ENCODE measurements at places on chromosomes 5 and 9.
A peak's percentile ranks its signal among the peaks of the same experiment; 100 is the strongest.

- DNase-seq = no peak
These were observed 284.6 kb upstream of the EFNA5 start for GRCh38 chr5:107955321-107955720.

DNA sequence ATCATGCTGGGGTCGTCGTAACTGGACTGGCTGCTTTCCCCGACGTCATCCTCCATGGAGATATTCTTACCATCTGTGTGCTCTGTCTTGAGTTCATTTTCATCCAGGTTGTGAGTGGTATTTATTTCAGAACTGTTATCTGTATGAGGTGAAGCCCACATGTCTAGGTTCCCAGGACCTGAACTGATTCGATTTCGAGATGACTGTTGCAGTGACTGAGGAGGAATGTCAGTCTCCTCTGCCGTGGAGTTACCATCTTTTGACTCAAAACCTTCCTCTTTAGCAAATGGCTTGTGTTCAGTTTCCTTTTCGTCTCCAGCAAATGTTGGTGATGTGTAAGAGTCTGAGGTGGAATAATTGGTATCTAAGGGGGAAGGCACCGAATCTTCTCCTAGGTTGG is 55.2 kb upstream of the PCA3 start:
- DNase-seq = no peak

- no peak for DNase-seq
These were observed 19.3 kb upstream of the PIP5K1B start for GRCh38 chr9:68685770-68686169.

DNA sequence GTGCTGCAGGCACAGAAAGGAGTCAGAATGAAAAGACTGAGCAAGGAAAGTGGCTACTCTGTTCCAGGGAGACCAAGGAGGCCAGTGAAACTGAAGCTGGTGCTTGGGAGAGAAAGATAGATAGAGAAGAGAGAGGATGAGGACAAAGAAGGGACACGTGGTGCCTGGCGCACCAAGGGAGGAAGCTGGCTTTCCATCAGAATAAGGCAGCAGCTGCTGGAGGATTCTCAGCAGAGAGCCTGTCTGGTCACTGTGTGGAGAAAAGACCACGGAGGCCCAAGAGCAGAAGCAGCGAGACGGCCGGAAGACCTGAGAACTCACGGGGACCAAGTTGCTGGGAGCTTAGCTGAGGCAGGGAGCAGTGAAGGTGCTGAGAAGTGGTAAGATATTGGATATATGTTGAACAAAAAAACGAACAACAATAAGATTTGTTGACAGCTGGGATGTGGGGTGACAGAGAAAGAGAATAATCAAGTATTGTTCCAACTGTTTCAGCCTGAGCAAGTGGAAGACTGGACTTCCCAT is 116.1 kb downstream of the SEMA5A start:
- no peak for DNase-seq

GRCh38 chr9:77595426-77596095 is 52.6 kb downstream of the GNA14 start:
- no peak for DNase-seq

GRCh38 chr5:177557041-177557647 is 2.8 kb upstream of the FAM193B start:
- DNase-seq = no peak

DNA sequence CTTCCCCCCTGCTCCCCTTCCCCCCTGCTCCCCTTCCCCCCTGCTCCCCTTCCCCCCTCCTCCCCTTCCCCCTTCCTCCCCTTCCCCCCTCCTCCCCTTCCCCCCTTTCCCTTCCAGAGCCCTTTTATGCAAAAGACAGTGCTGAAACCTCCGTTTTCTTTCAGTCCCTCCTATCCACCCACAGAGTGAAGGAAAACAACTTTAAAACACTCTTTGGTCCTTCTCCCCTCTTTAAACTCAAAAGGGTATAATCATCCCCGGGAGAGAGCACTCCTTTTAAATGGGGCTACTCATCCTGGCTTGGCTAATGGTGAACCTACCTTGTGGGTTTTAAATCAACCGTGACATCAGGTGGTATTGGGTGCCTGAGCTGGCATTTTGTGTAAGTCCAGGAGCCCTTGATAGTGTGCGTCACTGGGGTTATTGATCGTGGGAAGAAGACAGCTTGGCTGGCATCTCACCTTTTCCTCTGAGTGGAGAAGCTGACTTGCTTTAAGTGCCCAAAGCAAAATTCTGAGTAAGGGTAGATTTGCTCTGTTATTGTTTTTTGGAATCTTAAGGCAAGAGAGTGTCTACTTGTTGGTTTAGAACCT is 2.7 kb downstream of the LARP1 start:
- no peak for DNase-seq

DNA sequence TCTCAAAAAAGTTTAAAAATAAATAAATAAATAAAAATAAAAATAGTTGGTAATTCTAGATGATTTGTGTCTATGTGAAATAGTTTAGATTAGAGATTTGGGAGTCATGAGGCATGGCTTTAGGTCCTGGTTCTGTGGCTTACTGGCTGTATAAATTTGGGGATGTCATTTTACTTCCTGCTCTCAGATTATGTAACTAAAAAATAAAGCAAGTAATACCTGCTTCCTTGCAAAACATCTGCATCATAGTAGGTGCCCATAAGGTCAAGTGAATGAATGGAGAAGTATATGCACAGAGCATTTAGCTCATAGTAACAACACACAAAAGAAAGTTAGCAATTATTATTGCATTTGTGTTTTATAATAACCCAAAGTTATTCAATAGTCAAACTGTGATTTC is 287.7 kb upstream of the TLE4 start:
- DNase-seq = no peak

- DNase-seq = no peak
These were observed 112.4 kb upstream of the SPATA31D4 start for GRCh38 chr9:81815781-81816180.

DNA sequence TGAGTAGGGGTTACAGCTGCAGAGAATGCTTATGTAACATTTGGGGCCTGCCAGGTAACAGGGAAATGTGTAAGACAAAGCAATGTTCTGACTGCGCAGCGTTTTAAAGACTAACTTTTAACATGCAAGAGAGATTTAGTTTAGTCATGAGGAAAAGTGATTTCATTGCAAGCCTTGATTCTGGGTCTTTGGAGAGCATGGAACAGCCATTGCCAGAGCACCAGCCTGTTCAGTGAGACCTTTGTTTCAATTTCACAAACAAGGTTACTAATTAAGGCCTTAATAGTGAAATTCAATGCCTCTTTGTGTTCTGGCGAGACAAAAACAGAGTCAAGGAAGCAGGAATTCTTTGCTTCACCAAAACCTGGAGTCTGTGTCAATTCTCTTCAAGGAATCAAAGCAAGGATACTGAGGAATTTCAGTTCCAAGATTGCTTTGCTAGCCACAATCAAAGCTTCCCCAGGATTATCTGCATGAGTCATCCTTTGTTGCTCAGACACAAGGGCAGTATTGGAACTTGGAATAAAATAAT is 14.4 kb downstream of the CKMT2 start:
- no peak for DNase-seq

GRCh38 chr9:111959468-111960359 is 63.1 kb downstream of the UGCG start:
- DNase-seq = no peak

GRCh38 chr5:165448753-165449152 is 1943.3 kb downstream of the MAT2B start:
- no peak for DNase-seq

DNA sequence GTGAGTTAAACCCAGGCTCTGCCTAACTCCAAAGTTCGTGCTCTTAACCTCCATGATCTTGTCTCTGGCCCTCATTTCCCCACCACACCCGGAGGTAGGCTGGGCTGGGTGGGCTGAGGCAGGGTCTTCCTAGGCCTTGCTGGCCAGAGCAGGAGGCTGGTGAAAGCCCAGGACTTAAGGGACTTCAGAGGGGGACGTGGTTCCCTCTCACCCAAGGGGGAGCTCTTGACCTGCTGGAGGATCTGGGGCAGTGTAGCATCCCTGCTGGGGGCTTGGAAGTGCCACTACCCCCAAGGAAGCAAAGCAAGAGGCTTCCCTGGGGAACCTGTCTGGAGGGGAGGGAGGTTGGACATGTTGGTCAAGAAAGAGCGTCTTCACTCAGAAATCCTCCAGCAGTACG is 14.7 kb downstream of the PITX1 start:
- DNase-seq = no peak

DNA sequence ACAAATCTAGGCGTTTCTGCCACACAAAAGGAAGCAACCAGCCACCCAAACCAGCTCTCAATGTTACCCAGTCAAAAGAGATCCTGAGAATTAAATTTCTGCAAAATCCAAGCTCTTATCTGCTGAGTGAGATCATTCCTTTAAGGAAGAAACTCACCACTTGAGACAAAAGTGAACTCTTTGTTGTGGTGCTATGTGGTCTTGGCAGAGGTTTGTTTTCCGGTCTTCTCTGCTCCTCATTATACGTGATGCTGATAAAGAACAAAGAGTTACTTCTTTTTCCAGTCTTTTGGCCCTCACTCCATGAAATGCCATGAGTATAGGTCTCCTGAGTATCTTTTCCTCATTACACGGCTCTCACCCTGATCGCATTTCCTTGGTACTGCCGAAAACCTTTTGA is 82.1 kb downstream of the PRKACG start:
- no peak for DNase-seq

- peak; percentile 23 for DNase-seq
These were observed 129.0 kb downstream of the COL23A1 start for GRCh38 chr5:178461004-178461730.

DNA sequence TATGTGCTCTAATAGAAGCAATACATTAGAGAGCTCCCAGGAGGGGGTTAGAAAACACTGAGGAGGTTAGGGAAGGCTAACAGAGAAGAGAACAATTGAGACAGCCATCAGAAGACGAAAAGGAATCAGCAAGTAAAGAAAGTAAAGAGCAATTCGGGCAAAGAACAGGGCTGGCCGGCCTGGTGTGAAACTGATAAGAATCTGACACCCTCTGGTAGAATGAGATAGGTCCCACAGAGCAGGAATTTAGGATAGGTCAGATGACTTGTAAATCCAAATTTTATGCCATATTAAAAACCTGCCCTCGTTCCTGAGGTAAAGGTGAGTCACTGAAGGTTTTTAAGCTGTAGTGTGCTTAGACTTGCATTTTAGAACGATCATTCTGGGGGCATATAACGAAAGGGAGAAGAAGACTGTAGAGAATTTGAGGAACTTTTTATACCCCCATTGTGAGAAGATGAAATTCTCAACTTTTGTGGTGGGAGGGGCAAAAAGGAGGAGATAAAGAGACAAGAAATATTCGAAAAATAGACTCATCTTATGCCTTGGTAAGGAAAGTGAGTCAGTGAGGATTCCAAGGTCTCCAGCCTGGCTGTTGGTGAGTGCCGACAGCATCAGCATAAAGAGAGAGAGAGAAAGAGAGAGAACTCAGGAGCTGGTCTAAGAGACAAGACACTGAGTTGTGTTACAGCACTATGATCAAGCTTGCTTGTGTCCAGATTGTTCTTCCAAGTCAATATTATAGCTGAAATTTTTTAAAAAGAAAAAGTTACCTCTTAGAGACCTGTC is 51.3 kb downstream of the TMEM167A start:
- no peak for DNase-seq

GRCh38 chr9:110255463-110256379 is 586 bp downstream of the TXN start:
- no peak for DNase-seq

- no peak for DNase-seq
These were observed 68.1 kb downstream of the GALNT10 start for GRCh38 chr5:154258531-154259217.

GRCh38 chr9:73741316-73741715 is 589.7 kb downstream of the ANXA1 start:
- no peak for DNase-seq

DNA sequence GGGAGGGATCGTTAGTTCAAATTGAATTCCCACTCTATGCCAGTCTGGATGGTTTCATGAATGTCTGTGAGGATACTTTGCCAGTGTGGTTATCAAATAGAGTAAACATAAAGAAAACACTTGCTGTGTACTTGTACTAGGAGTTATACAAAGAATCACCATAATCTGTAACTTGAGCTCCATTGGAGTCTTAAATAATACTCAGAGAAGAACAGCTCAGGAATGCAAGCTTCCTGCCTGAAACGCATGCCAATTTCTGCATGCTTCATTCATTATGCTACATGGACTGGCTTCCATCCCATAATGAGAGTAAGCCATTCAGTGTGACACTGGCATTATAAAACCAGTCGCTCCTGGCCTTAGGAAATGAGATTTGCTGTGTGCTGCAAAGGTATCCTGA is 351.4 kb downstream of the SEMA5A start:
- no peak for DNase-seq

GRCh38 chr5:68770551-68770950 is 323.3 kb upstream of the SLC30A5 start:
- no peak for DNase-seq

- no peak for DNase-seq
These were observed 372.4 kb downstream of the SEMA5A start for GRCh38 chr5:9173281-9174048.

DNA sequence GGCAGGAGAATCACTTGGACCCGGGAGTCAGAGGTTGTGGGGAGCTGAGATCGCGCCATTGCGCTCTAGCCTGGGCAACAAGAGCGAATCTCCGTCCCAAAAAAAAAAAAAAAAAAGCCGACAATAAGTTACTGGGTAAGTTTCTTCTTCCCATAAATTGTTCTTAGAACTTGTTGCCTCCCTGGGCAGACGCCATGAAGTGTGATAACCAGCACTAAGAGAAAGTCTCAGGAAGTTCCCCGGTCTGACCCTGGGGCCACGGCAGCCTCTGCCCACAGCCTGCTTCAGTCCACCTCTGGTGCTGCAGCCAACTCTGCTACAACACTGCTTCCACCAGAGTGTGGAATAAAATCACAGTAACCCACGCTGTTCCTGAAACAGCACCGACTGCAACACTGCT is 19.1 kb downstream of the LPCAT1 start:
- no peak for DNase-seq

- DNase-seq = no peak
These were observed 54.5 kb upstream of the HTR4 start for GRCh38 chr5:148708854-148709253.

- no peak for DNase-seq
These were observed 19.3 kb downstream of the FYB1 start for GRCh38 chr5:39200081-39200480.

- DNase-seq = no peak
These were observed 58.2 kb downstream of the EXOSC2 start for GRCh38 chr9:130751631-130752355.

DNA sequence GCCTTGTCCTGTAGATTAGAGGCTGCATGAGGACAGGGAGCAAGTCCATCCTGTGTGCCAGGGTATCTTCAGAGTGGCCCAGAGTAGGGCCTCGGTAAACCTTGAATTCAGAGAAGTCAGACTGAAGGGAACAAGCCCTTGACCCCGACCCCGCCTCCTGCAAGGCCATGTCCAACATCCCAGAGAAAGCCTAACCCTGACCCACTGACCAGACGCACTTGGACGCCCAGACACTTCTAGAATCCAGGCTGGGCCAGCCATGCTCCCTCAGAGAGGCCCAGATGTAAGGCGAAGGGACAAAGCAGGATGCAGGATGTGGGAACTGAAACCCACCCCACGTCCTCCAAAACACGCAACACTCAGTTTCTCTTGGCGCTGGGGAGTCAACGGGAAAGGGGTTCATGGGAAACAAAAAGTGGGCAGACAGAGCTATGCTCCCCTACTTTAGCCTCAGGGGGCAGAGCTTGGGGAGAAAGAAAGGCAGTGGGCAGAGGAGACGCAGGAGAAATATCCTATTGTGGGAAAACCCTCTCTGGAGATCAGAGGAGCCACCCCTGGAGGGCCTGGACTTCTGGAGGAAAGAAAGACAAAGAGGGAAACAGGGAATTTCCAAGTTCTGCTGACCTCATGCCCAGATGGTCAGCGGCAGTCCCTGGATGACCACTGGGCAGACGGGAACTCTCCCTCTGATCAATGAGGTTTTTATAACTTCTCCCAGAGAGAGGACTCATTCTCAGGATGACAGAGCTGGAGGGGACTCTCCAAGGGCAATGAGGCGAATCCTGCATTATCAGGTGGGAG is 13.0 kb downstream of the TNIP1 start:
- DNase-seq = no peak

Data from stimulated activated CD4-positive, alpha-beta T cell treated with anti-CD3 and anti-CD28 coated beads, Interleukin-1b, Interleukin-23, amount 100 ng/mL, for 1 hour (primary cell).